Activated T-helper 17 cell treated with anti-CD3 and anti-CD28 coated beads, Interleukin-2, amount 50 U/mL, for 72 hours (primary cell): ENCODE measurements at places on chromosomes 6 and 20. TPM values are rescaled to one million over a fixed set of nuclear protein-coding genes. Genes with fewer than 3 reads are reported as not detected.

DNA sequence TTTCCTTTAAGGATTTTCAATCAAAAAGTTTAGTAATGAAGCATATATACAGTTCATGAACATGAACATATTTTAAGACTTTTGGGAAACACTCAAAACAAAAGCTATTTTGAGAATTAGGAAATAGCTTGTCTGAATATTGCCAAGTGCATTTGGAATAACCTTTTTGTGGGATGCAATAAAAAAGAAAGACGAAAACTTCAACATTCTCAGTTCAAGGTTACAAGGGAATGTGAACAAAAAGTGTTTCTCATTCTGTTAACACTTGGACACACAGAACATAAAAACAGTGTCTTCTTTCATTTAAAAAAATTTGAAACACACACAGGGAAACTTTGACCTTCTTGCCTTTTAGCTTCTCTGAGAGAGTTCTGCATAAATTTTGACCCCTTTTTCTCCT lies 72.7 kb upstream of the TCF21 start:
- ATAC-seq, result no peak

The PSORS1C1 gene
- not detected for total RNA-seq

The POU3F2 gene
- not detected for total RNA-seq

DNA sequence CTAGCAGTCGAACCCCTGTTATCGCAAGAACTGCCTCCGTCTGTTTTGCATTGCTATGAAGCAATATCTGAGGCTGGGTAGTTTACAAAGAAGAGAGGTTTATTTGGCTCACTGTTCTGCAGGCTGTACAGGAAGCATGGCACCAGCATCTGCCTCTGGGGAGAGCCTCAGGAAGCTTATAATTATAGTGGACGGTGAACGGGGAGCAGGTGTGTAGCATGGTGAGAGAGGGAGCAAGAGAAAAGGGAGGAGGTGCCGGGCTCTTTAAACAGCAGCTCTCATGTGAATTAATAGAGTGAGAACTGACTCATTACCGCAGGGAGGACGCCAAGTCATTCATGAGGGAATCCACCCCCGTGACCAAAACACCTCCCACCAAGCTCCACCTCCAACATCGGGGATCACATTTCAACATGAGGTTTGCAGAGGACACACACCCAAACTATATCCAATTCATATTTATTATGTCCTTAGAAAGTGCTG lies 172.6 kb upstream of the KCNG1 start:
- peak; percentile 66 for ATAC-seq

- ATAC-seq, result peak; percentile 3
Observed at GRCh38 chr6:30062471-30063178, 1.6 kb downstream of the POLR1H start.

GRCh38 chr6:152631376-152631775 lies 5.8 kb downstream of the SYNE1 start:
- ATAC-seq, result no peak

The RIMS1 gene
- total RNA-seq, result not detected

GRCh38 chr6:112936504-112936903 lies 589.4 kb downstream of the RFPL4B start:
- ATAC-seq, result no peak

DNA sequence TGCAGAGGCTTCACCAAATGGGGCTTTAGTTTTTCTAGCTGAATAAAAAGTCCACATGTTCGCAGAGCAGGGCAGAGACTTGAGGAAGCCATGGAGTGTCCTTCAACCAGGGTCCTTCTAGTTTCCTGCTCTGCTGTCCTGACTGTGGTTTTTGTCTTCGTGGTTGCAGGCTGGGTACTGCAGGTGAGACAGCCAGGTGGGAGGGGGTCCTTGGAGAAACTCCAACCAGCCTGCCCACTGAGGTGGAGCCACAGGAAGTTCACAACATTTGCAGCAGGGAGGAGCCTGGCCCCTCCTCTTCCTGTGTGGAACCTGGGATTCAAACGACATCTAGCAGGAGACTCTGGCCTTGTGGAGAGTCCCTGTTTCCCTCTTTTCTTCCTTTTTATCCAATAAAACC lies 68.8 kb upstream of the MYLIP start:
- ATAC-seq, result no peak

The CYP39A1 gene
- total RNA-seq, result not detected

GRCh38 chr6:136782021-136782770 lies 10.1 kb downstream of the MAP3K5 start:
- ATAC-seq, result peak; percentile 85

DNA sequence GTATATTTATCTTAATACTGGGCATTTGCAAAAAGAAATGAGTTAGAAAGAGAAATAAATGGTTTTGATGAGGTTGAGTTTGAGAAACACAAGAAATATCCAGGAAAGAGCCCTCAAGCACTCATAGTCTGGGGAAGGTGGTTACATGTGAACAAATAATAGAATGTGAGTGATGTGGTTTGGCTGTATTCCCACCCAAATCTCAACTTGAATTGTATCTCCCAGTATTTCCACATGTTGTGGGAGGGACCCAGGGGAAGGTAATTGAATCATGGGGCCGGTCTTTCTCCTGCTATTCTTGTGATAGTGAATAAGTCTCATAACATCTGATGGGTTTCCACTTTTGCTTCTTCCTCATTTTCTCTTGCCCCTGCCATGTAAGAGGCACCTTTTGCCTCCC lies 334.1 kb downstream of the COL12A1 start:
- ATAC-seq, result no peak

GRCh38 chr6:159067334-159067733 lies 22.5 kb upstream of the TAGAP start:
- ATAC-seq, result peak; percentile 82

DNA sequence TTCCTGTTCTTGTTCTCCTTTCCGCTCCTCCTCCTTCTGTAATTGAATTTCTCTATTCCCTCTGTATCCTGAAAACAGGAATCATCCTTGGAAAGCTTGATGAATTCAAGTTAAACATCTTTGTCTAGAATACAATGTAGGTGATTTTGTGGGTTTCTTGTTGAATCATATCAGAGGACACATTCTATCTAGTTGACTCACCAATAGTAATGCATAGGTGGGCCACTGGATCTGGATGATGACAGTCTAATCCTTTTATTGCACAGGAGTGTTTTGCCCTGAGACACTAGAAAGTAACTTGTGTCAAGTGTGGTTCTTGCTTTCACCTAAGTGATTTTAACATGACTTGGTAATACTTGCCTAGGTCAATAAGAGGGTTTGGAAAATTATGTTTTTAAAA lies 164.3 kb downstream of the RFPL4B start:
- no peak for ATAC-seq

The DLL1 gene
- 0.56 TPM for total RNA-seq

- ATAC-seq, result no peak
Observed at GRCh38 chr6:101465863-101466262, 72.4 kb downstream of the GRIK2 start.

The NT5E gene
- total RNA-seq, result 1.2 TPM

The GGTLC1 gene
- not detected for total RNA-seq

GRCh38 chr6:73954881-73955280 lies 258.9 kb downstream of the CD109 start:
- ATAC-seq, result no peak

DNA sequence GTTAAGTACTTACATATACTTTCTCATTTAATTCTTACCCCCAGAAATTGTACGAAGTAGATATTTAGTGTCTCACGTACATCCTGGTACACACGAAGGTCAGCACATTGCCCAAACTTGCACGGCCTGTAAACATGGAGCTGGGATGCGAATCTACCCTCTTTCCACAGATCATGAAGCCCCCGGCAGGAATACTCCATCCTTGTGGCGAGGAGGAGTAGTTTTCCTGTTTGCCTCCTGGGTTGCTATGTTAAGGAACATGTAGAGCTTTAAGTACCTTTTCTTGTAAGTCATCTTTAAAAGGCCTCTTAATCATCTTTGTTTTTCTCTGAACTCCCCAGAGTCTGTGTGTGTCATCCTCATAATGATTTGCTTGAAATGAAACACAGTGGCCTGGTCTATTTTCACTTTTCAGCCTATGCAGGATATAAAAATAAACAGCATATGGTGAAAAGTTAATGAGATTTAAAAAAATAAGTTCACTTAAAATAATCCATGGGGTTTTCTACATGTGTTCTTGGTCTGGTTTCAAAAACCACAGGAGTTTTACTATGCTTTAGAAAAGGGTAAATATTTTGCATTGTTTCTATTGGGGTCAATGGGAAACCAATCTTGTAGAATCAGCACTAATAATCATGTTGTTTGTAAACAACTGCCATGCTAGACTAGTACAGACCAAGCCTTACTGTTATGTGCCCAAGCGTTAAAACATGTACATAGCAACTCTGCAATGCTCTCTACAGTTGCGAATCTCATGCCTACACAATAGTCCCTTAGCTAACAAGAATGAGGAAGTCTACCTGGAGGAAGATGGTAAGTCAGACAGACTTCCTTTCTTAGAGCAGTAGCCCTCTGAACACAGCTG lies 9.3 kb upstream of the ARID1B start:
- peak; percentile 75 for ATAC-seq

- no peak for ATAC-seq
Observed at GRCh38 chr6:161736326-161736725, 462.5 kb upstream of the AGPAT4 start.

The TASP1 gene
- 11.2 TPM for total RNA-seq

DNA sequence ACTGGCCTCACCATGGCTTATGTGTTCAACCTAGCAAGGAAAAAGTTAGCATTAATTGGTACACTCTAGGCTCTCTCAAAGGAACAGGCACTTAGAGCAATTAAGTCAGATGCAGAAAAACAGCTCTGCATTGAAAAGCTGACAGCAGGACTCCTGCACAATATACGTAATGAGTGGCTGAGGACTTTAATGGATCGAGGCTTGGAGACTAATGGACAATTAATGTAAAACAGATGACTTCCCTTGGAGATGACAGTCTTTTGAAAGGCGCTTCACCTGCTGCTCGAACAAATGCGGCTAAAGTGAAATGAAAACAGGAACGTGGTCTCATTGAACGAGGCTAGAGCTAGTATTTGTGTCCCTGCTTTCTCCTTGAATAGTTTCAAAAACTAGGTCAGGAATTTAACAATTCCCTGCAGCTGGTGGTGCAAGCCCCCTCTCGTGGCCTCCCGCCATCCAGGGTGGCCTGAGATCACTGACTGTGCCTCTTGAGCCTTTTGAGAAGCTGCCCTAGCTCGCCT lies 137.1 kb downstream of the ELOVL4 start:
- no peak for ATAC-seq

DNA sequence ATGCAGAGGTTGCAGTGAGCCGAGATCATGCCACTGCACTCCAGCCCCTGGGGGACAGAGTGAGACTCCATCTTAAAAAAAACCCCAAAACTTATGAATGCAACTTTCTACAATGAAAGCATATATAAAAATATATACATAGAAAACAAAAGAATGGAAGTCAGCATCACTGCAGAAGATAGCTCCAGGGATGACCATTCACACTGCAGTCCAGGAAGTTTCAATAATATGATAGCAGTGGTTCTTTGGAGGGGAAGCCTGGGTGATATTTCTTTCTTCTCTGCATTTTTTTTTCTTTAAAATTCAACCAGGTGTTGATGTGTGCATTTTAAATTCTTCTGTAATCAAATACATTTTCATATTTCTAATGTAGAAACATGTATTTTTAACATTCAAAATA lies 12.3 kb downstream of the HLA-G start:
- no peak for ATAC-seq

DNA sequence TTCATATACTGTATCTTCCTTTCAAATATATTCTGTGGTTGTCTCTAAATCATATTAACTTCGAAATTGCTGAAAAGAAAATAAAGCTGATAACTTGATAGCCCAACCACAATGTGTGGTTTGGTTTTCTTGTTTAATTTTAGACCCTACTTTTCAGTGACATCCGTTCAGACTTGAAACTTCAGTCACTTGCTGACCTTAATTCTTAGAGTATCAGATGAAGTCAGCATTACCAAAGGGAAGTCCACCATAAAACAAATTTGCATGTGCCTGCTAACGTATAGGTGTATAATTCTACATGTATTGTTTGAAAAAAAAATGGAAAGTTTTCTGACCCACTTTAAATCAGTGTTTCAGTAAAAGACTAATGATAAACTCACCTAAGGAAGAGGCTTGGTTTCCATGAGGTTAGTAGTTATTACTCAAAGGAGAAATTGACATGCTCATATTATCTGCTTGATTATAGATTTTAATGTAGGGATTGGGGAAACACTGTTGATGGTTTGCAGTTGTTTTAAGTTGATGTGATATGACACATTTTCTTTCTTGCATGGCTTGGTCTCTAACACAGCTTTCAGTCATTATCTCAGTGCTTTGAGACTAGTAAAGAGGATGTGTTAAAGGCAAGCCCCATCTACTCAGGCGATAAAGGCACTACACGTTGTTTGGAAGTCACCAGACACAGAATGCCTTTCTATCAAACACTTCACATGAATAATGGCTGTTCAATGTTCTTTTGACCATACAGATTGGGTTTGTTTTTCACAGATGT lies 5.2 kb upstream of the IL17A start:
- ATAC-seq, result peak; percentile 68

GRCh38 chr6:19394687-19395086 lies 442.5 kb upstream of the ID4 start:
- no peak for ATAC-seq
